ENCODE measurements at places on chromosomes 1 and 21.

DNA sequence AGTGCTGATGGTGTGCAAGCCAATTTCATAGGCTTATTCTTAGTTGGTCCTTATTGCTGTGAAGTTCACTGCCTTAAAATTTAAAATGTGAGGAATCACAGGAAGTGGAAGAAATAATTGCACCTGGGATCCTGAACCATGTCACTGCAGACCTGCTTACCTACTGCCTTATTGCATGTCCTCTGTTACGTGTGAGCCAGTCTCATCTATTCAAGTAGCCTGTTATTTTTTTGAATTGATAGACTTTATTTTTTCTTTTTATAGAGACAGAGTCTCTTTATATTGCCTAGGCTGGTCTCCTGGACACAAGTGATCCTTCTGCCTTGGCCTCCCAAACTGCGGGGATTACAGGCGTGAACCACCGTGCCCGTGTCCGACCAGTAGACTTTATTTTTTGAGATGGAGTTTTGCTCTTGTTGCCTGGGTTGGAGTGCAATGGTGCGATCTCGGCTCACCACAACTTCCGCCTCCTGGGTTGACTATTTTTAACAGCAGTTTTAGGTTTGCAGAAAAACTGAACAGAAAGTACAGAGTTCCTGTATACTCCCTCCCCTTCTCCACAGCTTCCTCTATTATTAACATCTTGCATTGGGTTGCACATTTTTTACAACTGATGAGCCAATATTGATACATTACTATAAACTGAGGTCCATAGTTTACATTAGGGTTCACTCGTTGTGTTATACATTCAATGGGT lies 14.0 kb upstream of the DISC1 start:
- no peak for DNase-seq

- DNase-seq = no peak
These were observed 1334.8 kb downstream of the MRPL39 start for GRCh38 chr21:24272521-24272938.

DNA sequence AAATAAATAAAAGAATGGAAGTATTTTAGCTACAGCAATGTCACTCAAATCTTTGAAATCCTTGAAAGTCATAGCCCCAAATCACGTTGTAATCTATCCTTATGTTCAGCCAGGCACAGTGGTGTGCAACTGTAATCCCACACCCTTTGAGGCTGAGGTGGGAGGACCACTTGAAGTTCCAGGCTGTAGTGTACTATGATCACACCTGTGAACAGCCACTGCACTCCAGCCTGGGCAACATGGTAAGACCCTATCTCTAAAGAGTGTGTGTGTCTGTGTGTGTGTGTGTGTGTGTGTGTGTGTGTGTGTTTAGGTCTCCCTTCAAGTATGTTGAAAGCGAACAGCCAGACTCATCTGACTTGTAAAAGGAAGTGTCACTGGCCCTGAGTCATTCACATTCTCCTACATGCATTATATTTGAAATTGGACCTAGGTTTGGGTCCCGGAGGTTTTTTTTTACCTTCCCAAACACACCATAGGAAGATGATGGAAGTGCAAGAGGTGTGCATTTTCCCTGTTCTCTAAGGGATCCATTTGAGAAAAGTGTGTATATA lies 50.1 kb downstream of the ZNF281 start:
- peak; percentile 70 for DNase-seq

- DNase-seq = peak; percentile 71
These were observed 802.8 kb upstream of the CXADR start for GRCh38 chr21:16709866-16710550.

GRCh38 chr1:1461721-1462317 lies 9.7 kb upstream of the ATAD3B start:
- no peak for DNase-seq

DNA sequence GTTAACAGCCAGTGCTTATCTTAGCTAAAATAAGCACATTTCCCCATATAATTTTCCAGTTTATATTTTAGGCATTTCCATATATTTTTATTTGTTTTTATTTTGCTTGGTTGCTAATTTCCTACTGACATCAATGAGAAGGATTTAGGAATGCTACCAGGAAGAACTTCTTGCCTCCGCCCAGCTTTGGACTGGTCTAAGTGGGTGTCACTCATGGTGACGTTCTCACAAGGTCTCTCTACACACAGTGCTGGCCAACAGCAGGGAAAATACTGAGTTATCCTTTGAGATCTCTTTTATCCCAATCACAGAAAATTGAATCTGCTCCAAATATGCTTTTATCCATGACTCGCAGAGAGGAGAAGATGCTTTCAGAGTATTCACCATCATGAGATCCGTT lies 13.2 kb downstream of the MX1 start:
- no peak for DNase-seq

DNA sequence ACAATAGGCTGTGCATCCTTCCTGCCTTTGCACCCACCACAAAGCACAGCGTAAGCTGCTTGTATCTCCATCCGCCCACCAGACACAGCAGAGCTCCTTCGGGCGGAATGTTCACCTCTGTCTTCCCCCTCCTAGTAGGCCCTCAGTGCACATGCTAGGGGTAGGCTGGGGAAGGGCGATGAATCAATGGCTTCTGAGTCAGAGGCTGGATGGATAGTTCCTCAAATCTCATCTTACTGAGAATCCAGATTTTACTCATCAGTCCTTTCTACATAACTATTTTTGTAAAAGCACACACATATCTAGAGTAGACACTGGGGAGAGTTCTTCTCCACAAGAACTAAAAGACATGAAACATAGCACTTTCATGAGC lies 73.8 kb downstream of the BCAR3 start:
- DNase-seq = no peak

GRCh38 chr1:215005078-215005477 lies 77.5 kb upstream of the KCNK2 start:
- DNase-seq = no peak

DNA sequence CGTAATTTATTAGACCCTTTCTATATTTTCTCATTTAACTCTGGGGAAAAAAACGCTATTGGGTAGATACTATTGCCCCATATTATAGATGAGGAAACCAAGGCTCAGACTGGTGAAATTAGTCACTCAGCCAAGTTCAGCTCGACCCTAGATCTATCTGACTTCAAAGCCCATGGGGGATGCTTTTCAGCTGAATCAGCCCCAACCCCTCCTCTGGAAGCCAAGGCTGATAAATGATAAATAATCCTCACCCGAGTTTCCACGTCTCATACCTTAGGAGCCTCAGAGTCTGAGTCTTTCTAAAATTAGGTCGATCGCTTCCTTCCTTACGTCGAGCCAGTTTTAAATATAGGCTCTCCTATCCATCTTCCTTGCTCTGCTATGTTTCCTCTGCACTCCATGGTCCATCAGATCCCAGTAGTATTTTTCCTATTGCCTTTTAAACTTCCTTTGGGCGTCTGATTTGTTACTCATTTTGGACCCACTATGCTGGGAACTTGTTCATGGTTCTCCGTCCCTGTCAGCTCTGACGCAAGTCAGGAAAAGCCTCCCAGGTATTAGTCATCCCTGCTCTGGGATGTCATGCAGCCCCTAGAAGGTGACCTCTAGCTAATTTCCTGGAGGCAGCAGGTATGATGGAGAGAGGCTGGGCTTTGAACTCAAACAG lies 122.8 kb downstream of the PLPP3 start:
- peak; percentile 85 for DNase-seq

- DNase-seq = no peak
These were observed 200.2 kb downstream of the PDE4B start for GRCh38 chr1:65992831-65993271.

GRCh38 chr1:182601416-182601786 lies 2.8 kb downstream of the RGS16 start:
- peak; percentile 87 for DNase-seq

- DNase-seq = no peak
These were observed 2.7 kb upstream of the SLC1A7 start for GRCh38 chr1:53145051-53145600.

DNA sequence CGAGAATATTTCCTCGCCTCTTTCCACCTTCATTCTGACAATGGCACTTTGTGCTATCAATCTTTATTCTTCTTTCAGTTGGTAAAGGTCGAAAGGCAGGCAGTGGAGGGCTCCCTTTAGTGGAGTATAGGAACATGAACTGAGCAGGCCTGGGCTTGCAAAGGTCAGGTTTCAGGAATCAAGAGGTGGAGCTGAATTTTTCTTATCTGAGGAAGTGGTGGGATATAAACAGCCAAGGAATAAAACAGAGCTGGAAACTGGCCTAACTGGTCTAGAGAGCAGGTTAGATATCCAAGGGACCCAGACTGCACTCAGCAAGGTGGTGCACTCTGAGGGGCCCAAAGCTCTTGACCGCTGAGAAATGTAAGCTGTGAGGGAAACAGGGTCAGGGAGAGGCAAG lies 99.1 kb downstream of the PLA2G4A start:
- DNase-seq = no peak

- no peak for DNase-seq
These were observed 161.7 kb downstream of the SIPA1L2 start for GRCh38 chr1:232468249-232468648.

GRCh38 chr1:84756455-84757082 lies 66.3 kb upstream of the SSX2IP start:
- DNase-seq = no peak

GRCh38 chr1:209219791-209220524 lies 363.6 kb upstream of the CAMK1G start:
- DNase-seq = no peak

DNA sequence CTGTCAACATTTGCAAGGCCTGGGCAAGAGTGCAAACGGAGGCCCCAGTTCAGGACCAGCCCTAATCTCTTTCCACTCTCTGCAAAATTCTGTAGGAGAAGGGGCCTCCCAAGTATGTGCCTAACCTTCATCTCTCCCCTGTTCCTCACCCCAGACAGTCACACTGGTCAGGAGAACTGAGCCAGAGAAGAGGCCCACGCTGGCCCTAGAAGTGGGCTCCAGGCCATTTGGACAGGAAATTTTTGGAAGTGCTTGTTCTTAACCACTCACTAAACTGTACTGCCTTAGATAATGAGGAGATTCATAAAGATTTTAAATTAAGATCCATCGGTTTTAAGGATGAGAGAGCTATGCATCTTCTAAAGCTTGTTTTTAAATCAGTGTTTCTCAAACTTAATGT lies 129.7 kb upstream of the ADGRL2 start:
- DNase-seq = no peak

DNA sequence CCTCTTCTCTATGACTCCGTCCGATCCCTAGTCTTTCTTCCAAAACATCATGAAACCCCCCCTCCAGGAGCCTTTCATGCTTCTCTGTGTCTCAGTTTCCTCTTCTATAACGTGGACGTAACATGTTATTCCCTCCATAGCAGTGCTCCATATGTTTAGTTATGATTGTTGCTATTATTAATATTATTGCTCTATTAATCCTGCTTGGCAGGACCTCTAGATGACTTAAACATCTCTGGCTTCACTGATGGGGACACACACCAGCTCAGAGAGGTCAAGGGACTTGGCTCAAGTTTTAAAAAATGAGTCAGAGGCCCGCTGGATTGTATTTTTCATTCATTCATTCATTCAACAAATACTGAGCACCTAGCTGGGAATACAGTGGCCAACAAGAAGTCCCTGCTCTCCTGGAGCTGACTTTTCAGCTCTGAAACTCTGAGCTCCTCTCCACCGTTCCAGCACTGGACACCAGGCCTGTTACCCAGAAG lies 404 bp upstream of the CPLANE2 start:
- DNase-seq = peak; percentile 25

- DNase-seq = no peak
These were observed 96.5 kb downstream of the SIK1 start for GRCh38 chr21:43330306-43330881.

DNA sequence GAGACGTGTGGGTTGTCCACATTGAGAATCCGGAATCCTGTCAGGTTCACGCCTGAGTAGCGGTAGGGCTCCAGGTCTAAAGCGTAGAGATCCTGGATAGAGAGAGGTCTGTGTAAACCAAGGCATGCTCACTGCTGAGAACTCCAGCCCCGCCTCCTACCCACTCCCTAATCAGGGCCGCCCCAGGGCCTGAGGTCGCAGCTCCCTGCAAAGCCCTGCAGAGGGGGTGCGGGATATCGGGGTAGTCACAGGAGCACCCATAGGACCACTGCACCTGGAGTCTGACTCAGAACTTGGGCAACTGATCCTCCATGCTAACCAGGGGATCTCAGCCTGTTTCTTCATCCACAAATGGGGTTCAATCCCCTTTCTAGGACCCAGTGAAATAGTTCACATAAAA lies 174.4 kb downstream of the GRIK3 start:
- DNase-seq = no peak

All from fibroblast of pulmonary artery (primary cell).